ENCODE measurements at places on chromosomes 13 and 19.

DNA sequence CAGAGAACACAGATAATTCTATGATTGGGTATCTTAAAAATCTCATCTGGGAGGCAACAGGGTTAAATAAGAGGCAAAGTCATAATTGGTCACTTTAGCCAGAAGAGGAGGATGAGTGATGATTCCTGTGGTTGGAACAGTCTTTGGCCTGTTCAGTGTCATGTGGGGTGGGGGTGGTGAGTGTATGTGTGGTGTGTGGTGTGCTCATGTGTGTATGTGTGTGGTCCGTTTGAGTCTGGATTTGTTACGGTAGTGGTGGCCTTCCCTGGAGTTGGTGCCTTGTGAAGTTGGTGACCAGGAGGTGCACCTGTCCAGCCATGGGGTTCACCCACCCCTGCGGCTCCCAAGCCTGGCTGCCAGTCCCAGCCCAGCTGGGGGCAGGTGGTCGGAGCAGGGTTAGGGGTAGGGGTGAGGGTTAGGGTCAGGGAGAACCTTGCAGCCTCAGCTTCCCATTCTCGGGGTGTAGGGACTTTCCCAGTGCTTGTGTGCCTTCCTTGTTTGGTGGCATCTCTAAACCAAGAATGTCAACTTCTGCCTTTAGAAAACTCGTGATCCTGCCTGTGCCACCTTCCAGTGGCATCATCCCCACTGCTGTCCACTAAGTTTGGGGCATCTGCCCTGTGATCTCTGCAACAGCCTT, 97.5 kb downstream of the RAB20 start:
- DNase-seq = no peak

- DNase-seq = no peak
These were observed 2.5 kb downstream of the SHISA7 start for GRCh38 chr19:55440411-55441105.

GRCh38 chr19:14411161-14411937, 7.8 kb downstream of the DDX39A start:
- DNase-seq = no peak

- DNase-seq = no peak
These were observed 17.7 kb downstream of the NFIX start for GRCh38 chr19:13012690-13013608.

DNA sequence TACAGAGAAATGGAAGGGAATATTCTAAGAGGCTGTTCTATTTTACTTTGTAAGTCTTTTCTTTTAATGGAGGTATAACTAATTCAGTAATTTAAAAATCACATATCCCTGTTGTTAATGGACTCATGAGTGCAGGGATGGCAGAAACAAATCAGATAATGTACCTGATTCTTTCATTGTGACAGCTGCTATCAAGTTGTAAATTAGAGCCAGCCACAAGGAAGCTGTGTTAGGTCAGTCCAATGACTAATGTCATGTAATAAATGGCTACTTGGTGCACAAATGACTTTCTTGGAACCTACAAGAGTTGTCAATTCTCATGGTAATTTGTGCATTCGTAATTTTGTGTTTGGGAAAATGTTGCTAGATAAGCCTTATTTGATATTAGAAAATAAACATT, 446.4 kb downstream of the DCT start:
- no peak for DNase-seq

DNA sequence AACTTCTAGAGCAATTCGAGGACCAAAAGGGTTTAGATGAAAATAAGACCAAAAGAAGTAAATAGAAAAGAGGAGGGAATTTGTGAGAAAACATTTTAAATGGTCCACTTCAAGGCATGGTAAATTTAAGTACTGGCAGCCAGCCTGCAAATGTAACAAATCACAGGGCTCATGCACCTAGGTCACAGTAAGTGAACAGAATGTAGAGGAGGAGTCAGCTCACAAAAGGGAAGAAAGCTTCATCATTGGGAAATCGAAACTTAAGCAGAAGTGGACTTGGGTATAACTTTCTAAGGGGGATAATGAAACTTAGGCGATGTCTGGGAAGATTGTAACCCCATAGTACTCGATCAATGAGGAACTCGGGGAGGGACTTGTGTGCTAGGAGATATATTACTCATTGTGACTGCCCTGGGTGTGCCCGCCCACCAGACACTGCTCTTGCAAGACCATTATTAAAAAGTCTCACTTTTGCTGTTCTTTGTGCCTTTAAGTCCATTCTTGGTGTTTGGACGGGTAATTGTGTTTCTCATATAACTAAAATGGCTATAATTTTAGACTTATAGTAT, 1053.6 kb upstream of the MIR17HG start:
- DNase-seq = no peak

GRCh38 chr13:106468207-106468606, 67.3 kb downstream of the EFNB2 start:
- DNase-seq = no peak

- DNase-seq = no peak
These were observed 10.8 kb downstream of the FOSB start for GRCh38 chr19:45478454-45479238.
